Esophagus muscularis mucosa (tissue), 4 donors: ENCODE measurements at places on chromosomes 13 and 19. TPM values are rescaled to one million over a fixed set of nuclear protein-coding genes. Genes with fewer than 3 reads are reported as not detected.

DNA sequence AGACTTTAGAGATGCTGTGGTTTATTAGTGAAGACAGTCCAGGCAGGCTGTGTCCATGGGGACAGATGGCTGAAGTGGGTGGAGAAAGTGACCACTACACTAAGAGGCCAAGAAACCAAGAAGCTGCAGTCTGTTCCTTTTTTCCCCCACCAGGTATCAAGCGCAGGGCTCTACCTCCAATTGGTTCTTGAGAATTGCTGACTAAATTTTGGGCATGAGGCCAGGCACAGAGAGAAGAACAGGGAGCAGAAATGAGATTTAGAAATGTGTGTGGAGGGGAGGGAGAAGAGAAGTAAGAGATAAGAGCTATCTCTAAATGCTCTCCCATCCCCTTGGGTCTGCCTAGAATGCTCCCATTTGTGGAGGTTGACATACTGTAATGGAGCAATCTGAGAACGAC is 12.3 kb upstream of the CYSLTR2 start:
- no peak for DNase-seq

DNA sequence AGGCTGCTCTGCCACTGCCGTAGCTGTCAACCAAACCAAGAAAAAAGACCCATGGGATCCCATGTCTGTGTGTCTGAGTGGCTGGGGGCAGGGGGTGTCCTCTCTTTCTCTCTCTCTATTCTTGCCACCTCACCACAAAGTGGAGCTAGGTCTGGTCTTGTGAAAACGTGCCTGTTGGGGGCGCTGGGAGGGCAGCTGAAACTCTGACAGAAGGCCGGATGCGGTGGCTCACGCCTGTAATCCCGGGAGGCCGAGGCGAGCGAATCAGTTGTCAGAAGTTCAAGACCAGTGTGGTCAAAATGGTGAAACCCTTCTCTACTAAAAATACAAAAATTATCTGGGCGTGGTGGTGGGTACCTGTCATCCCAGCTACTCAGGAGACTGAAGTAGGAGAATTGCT is 29.2 kb downstream of the ZNF146 start:
- DNase-seq, result no peak

GRCh38 chr19:4436231-4436630 is 21.4 kb downstream of the UBXN6 start:
- no peak for DNase-seq

DNA sequence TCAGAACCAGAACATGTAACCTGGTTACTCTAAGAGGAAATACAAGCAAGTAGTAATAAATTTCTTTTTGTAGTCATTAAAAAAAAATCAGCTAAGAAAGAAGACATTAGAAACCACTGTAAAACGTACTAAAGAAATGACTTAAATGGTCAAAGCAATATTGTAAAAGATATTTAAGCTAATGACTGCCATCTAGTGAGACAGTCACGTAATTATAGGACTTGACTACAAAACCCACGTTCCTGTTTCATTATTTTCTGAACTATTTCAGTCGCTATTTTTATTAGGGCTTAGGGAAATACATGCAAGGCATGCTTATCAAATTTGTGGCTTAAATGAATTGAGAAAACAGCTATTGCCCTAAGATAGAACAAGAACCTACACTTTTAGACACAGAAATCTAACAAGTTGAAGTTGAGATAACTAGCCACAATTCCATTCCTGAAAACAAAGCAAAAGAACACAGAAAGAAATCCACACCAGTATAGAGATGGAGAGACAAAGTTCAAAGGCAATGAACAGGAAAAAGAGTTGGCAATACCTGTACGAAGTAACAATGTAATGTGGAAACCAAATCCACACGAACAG is 17.9 kb downstream of the ALG5 start:
- DNase-seq, result no peak

GRCh38 chr19:18608102-18608804 is 1.7 kb upstream of the CRLF1 start:
- no peak for DNase-seq

- no peak for DNase-seq
Observed at GRCh38 chr13:60583911-60584753, 187.1 kb downstream of the TDRD3 start.

DNA sequence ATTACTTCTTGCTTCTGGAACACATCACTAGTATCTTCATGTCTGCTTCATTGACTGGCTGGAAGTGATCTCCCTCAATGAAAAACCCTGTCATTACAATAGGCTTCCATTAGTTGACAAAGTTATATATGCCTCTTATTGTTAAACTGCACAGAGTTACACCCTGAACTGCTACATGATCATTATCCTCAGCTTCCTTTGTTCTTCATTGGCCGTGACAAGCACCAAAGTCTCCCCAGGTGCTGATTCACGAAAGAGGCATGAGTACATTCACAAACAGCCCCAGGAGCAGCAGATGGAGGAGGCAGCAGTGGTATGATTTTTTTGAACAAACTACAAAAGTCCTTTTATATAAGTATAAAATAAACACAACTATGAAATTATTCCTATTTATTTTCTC is 51.4 kb downstream of the VWA8 start:
- no peak for DNase-seq

- no peak for DNase-seq
Observed at GRCh38 chr19:28885965-28886364, 327.0 kb downstream of the UQCRFS1 start.

GRCh38 chr13:20337884-20338551 is 105.9 kb upstream of the GJB6 start:
- DNase-seq, result no peak

DNA sequence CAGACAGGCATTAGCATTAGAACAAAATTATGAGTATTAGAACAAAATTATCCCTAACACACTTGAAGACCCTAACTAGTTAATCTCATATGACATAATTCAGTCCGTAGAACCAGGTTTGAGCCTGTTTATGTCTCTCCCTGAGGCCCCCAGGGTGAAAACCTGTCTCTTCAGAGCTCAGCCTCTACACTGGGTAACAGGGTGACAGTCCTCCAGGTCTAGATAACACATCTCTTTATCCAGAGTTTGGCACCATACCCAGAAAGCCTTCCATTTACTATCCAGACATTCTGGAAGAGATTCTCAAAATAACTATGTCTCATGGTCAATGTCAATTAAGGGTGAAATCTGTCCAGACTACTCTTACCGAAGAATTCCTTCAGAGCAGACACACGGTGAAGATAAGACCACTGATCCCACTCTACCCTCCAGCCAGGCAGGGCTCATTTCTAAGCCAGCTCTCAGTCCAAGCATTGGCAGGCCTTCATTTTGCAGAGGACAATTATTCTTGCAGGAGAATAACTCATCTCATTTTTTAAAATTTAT is 1195.3 kb downstream of the EFNB2 start:
- no peak for DNase-seq

- DNase-seq, result no peak
Observed at GRCh38 chr13:57552437-57552836, 79.1 kb upstream of the PCDH17 start.

GRCh38 chr19:7685546-7686445 is 5.2 kb downstream of the TRAPPC5 start:
- DNase-seq, result no peak

- DNase-seq, result no peak
Observed at GRCh38 chr13:102003848-102004570, 397.8 kb downstream of the FGF14 start.

DNA sequence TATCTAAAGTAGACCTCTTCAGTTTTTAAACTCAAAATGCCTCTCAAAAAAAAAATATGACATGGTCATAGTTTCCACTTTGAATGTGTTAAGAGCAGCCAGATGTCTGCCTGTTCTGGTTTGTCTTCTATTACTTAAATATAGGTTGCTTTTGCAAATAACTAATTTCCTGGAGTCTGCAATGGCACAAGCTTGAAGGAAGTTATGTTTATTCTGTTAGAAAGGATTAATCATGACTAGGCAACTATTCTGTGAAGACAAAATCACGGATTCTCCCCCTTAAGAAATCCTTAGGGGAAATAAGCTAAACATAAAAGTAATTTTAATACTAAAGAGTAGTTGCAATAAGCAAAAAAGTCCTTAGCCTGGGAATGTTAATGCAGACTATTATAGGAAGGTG is 26.3 kb downstream of the SKA3 start:
- no peak for DNase-seq

ZNF846 gene
- total RNA-seq, result 19.7 TPM

PSPC1 gene
- total RNA-seq, result 43.7 TPM

TJP3 gene
- 4.2 TPM for total RNA-seq

SULT2A1 gene
- not detected for total RNA-seq

PNMA8A gene
- 2.2 TPM for total RNA-seq

PSENEN gene
- total RNA-seq, result 27.4 TPM

KLC3 gene
- not detected for total RNA-seq
